Esophagus squamous epithelium (tissue), 5 donors: ENCODE measurements at places on chromosomes 3 and 15.

- H3K27ac ChIP-seq = no peak overlapping the region
- H3K4me1 ChIP-seq = peaks cover 10% of the 10 kb centered on the region
- no peaks in the 10 kb centered on the region for H3K27me3 ChIP-seq
- no peak for DNase-seq
These were observed 23.4 kb upstream of the NRG4 start for GRCh38 chr15:76035593-76035992.

DNA sequence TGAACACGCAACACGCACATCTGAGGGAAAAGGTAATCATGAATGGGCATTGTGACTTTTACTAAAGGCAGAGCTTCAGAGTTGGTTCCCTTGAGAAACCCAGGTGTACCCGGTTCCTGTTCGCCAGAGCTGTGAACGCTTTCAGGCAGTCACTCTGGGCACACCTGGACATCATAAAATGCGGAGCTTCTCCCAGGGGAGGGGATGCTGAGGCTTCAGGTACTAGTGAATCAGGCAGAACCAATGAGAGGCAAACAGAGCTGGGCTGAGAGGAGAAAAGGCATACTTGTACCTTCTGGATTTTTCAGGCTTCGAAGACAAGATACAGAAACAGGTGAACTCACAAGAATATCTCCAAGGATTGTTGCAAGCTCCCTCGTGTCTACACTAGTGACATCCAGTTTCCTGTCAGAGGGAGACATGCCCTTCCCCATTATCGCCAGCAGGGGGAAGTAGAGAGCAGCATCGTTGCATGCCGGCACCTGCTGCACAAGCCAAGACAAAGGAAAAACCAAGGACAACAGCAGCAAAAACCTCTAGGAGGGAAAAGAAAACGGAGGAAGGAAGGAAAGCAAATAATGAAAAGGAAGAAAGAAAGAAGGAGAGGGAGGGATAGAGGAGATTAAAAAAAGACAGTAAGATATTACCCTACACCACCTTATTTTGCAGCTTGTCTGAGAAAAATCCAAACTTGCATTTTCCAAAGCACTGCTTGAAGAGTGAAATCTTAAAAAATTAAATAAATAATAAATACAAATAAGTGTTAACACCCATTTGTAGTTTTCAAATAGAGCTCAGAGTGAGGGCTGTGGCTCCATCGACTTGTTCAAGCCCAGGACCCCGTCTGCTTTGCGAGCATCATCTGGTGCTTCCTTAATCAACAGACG, 2.0 kb downstream of the AHSG start:
- no peak overlapping the region for H3K27ac ChIP-seq
- peaks cover 3% of the 10 kb centered on the region for H3K4me1 ChIP-seq
- H3K27me3 ChIP-seq = no peaks in the 10 kb centered on the region

GRCh38 chr3:46025139-46025538, 2.1 kb downstream of the XCR1 start:
- no peak for DNase-seq
- H3K4me1 ChIP-seq = no peaks in the 10 kb centered on the region
- H3K27ac ChIP-seq = no peak overlapping the region
- H3K4me3 ChIP-seq = no peak overlapping the region

- DNase-seq = no peak
- no peaks in the 10 kb centered on the region for H3K27me3 ChIP-seq
- no peaks in the 10 kb centered on the region for H3K36me3 ChIP-seq
- no peak overlapping the region for H3K4me3 ChIP-seq
- peaks cover 17% of the 10 kb centered on the region for H3K4me1 ChIP-seq
These were observed 72.2 kb downstream of the SMAD6 start for GRCh38 chr15:66774001-66774814.

GRCh38 chr15:45146405-45146804, 16.6 kb downstream of the DUOX1 start:
- H3K4me3 ChIP-seq = no peak overlapping the region
- no peak for DNase-seq
- no peaks in the 10 kb centered on the region for H3K36me3 ChIP-seq

DNA sequence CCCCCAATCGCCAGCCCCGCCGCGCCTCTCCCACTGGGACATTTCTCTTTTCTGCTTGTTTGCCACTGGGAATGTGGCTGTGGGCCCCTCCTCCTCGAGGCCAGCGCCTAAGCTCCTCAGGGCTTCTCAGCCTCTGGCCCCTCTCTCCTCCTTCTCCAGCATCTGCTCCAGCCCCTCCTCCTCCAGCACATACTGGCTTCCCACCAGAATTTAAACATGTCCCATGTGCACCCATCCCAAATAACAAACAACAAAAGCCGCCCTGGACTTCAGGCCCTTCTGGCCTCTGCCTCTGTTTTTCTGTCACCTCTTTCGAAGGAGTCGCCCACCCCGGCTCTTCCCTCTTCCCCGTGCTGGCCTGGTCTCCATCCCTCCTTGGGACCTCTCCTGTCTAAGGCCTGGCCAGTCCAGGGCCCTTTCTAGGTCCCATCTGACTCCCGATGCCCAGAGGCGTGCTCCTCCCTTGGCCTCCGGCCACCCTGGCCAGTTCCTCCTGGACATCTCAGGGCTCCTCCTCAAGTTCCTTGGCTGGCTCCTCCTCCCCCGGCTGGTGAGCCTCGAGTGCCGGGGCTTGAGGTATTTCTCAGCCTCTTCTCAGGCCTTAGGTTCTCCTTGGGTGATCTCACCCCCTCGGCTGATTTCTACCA, 94.6 kb upstream of the SLC6A6 start:
- H3K27me3 ChIP-seq = no peaks in the 10 kb centered on the region
- peaks cover 29% of the 10 kb centered on the region for H3K4me1 ChIP-seq
- no peaks in the 10 kb centered on the region for H3K36me3 ChIP-seq
- no peak overlapping the region for H3K4me3 ChIP-seq
- no peak overlapping the region for H3K27ac ChIP-seq

DNA sequence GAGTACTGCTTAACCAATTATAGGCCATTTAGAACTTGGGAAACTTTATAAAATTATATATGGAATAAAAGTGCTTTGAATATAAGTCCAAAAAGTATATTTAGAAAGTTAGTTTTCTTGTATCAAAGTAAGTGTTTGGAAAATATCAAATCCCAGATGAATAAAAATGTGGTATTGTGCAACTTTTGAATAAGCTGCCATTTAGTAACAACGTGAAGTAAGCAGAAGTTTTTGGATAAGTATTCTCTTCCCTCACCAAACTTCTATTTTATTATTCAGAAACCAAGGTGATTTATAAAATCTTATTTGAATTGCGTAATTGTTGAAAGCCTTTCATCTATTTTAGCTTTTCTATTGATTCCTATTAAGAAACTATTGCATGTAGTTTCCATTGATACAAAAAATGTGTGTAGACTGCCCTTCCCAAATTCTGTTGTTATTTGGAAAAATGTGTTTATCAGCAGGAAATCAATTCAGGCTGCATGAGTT, 806.2 kb downstream of the NSUN3 start:
- H3K27me3 ChIP-seq = no peaks in the 10 kb centered on the region
- no peaks in the 10 kb centered on the region for H3K36me3 ChIP-seq
- DNase-seq = no peak
- no peak overlapping the region for H3K4me3 ChIP-seq

GRCh38 chr15:98312913-98313312, 335.4 kb upstream of the IGF1R start:
- no peaks in the 10 kb centered on the region for H3K36me3 ChIP-seq
- no peak overlapping the region for H3K27ac ChIP-seq
- DNase-seq = no peak
- H3K4me3 ChIP-seq = no peak overlapping the region
- H3K27me3 ChIP-seq = no peaks in the 10 kb centered on the region

- no peak for DNase-seq
- H3K27me3 ChIP-seq = no peaks in the 10 kb centered on the region
- H3K4me1 ChIP-seq = peaks cover 24% of the 10 kb centered on the region
- no peak overlapping the region for H3K4me3 ChIP-seq
- no peak overlapping the region for H3K27ac ChIP-seq
These were observed 113.5 kb downstream of the CBLB start for GRCh38 chr3:105755121-105755886.

DNA sequence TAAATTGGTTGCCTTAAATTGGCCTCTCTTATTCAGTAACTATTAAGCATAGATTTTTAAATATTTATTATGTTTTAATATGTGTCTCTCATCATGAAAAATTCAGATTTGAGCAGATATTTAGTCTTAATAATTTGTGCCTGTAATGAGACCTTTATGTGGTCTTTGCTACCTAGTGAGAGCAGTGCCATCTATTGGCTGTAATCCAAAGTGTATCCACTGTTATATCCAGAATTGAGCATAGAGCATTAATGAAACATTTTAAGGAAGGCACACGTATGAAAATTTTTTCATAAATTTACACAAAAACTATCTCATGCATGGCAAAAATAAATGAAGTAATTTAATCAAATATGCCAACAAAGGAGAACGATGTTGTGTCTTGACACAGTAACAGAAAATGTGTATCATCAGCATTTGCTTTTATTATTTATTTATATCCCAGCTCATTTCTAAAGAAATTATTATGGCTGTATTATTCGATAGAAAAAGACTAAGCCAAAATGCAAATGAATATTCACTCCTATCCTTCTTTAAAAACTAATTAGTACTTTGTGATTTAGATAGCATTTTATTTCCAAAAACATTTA, 203.5 kb downstream of the RSRC1 start:
- H3K27ac ChIP-seq = no peak overlapping the region
- no peak for DNase-seq
- H3K4me3 ChIP-seq = no peak overlapping the region
- H3K4me1 ChIP-seq = no peaks in the 10 kb centered on the region

DNA sequence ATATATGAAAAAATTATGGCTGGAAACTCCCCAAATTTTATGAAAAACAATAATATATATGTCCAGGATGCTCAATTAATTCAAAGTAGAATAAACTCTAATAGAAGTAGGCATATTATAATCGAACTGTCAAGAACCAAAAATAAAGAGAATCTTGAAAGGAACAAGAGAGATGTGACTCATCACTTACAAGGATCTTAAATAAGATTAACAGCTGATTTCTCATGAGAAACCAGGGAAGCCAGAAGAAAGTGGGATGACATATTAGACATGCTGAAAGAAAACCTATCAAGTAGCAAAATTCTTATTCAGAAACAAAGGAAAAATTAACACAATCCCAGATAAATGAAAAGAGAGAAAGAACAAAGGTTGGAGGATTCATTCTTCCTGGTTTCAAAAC, 66.8 kb downstream of the FAIM start:
- H3K27me3 ChIP-seq = no peaks in the 10 kb centered on the region
- no peak overlapping the region for H3K4me3 ChIP-seq
- peaks cover 6% of the 10 kb centered on the region for H3K4me1 ChIP-seq
- no peak overlapping the region for H3K27ac ChIP-seq

DNA sequence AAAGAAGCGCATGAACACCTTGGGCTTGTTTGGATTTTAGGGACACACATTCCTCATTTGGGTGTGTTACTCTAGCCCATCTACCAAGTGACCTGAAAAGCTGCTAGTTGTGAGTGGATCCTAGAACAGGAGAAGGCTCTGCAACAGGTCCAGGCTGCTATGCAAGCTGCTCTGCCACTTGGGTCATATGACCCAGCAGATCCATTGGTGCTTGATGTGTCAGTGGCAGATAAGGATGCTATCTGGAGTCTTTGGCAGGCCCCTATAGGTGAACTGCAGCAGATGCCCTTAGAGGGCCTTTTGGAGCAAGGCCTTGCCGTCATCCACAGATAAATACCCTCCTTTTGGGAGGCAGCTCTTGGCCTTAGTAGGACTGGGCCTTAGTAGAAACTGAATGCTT, 53.2 kb downstream of the PAQR5 start:
- no peaks in the 10 kb centered on the region for H3K4me1 ChIP-seq
- no peak for DNase-seq
- H3K36me3 ChIP-seq = no peaks in the 10 kb centered on the region
- H3K4me3 ChIP-seq = no peak overlapping the region
- H3K27me3 ChIP-seq = no peaks in the 10 kb centered on the region
- no peak overlapping the region for H3K27ac ChIP-seq

- H3K27ac ChIP-seq = peak overlapping the region; percentile 72
- no peaks in the 10 kb centered on the region for H3K27me3 ChIP-seq
- DNase-seq = no peak
- H3K4me1 ChIP-seq = peaks cover 76% of the 10 kb centered on the region
- no peak overlapping the region for H3K4me3 ChIP-seq
- no peaks in the 10 kb centered on the region for H3K36me3 ChIP-seq
These were observed 2.2 kb downstream of the ABHD5 start for GRCh38 chr3:43692971-43693370.

GRCh38 chr3:14130707-14131106, 5.9 kb downstream of the TMEM43 start:
- H3K36me3 ChIP-seq = peaks cover 59% of the 10 kb centered on the region
- H3K4me1 ChIP-seq = peaks cover 42% of the 10 kb centered on the region
- DNase-seq = no peak
- no peak overlapping the region for H3K27ac ChIP-seq

DNA sequence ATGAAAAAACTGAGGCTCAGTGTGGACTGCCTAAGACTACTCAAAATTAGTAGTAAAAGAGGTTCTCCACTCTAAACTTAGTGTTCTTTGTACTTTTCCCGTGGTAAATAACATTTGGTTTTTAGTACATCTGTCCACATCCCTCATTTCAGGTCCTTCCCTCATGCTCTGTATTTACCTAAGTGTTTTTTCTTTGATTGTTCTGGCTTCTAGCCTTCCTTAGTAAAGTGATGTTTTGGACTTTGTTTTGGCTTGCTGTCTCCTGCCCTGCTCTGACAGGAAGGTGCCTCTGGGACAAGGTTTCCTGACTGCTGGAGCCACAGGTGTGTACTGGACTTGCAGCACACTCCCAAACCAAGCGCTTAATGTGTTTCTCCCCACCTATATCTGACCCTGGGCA, 29.9 kb upstream of the ALDH1A2 start:
- no peak overlapping the region for H3K27ac ChIP-seq
- no peaks in the 10 kb centered on the region for H3K36me3 ChIP-seq
- DNase-seq = no peak
- H3K4me3 ChIP-seq = no peak overlapping the region
- H3K27me3 ChIP-seq = no peaks in the 10 kb centered on the region

DNA sequence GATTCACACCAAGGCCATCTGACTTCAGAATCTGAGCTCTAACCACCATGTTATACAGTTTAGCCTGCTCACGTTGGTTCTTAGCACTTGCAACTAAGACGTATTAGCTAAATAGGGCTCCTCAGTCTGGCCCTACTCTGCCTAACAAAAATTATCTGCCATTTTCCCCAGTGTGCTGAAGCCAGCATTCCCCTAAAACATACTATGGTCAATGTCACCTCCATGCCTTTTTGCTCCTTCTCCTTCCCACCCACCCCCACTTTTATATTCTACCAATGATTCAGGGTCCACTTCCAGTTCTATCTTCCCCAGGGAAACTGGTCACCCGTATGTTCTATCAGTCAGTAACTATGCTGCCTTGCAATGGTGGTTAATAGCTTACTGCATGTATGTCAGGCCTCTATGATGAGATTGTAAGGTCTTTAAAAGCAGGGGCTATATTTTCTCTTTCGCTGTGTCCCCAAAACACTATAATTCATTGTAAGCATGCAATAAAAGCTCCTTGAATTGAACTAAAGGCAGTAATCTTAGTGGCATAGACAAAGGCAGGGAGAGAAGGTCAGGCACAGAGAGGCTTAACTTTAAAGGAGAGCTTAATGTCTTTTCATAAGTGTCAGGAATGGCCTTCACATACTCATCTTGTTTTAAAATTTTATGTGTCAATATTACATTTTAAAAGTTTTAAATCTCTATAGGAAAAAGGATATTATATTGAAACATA, 23.3 kb downstream of the POPDC2 start:
- DNase-seq = no peak
- no peaks in the 10 kb centered on the region for H3K27me3 ChIP-seq
- H3K36me3 ChIP-seq = no peaks in the 10 kb centered on the region
- no peak overlapping the region for H3K4me3 ChIP-seq

GRCh38 chr3:97942801-97943546, 29.3 kb downstream of the RIOX2 start:
- no peaks in the 10 kb centered on the region for H3K27me3 ChIP-seq
- H3K27ac ChIP-seq = no peak overlapping the region
- no peaks in the 10 kb centered on the region for H3K4me1 ChIP-seq
- DNase-seq = no peak
- H3K4me3 ChIP-seq = no peak overlapping the region
